GM19239 (cell line): ENCODE measurements at places on chromosomes 13 and 19.

- DNase-seq = no peak
These were observed 9.7 kb downstream of the DPY19L3 start for GRCh38 chr19:32415246-32415645.

- DNase-seq = no peak
These were observed 2.7 kb upstream of the ARHGEF1 start for GRCh38 chr19:41880329-41880708.

- DNase-seq = no peak
These were observed 880 bp downstream of the FGF9 start for GRCh38 chr13:21671620-21672286.

DNA sequence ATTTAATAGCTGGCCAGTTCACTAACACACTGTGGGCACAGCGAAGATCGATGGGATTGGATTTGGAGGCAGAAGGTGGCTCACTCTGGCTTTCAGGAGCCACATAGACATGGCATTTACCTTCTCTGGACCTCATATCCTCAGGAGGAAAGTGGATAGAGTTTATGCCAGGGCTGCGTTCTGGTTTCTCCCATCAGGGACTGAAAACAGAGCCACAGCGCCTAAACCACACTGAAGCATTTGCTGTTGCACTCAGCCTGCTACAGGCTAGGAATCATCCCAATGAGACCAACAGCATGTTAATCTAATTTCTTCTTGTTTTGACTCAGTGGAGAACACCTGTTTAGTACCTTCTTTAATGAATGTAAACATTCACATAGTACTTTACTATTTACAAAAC is 1.6 kb downstream of the CYSLTR2 start:
- DNase-seq = no peak

DNA sequence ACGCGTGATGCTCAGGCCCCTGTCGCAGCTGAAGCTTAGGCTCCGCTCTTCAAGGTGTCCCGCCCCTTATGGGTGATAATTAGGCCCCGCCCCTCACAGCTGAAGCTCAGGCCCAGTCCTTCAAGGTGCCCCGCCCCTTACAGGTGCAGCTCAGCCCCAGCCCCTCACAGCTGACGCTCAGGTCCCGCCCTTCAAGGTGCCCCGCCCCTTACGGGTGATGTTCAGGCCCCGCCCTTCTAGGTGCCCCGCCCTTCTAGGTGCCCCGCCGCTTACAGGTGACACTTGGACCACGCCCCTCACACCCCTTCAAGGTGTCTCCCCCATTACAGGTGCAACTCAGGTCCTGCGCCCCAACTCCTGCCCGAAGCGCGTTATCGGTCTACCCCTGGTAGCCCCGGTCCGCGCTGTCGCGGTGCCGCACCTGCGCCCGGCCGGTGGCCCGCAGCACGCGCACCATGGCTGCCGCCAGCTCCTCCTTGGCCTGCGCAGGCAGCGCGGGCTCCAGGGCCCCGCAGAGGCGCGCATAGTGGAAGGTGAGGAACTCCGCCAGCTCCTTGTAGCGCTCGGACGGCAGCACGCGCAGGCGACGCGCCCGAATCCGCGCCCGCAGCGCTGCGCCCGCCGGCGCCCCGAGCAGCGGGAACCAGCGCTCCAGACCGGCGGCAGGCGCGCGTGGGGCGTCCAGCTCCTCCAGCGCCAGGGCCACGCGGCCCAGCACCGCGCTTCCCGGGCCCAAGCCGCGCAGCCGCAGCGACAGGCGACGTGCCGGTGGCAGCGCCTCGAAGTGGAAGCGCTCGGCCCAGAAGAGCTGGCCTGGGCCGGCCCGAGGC is 7.3 kb downstream of the RASAL3 start:
- DNase-seq = no peak

- no peak for DNase-seq
These were observed 140.7 kb downstream of the KCTD12 start for GRCh38 chr13:76745261-76746200.

DNA sequence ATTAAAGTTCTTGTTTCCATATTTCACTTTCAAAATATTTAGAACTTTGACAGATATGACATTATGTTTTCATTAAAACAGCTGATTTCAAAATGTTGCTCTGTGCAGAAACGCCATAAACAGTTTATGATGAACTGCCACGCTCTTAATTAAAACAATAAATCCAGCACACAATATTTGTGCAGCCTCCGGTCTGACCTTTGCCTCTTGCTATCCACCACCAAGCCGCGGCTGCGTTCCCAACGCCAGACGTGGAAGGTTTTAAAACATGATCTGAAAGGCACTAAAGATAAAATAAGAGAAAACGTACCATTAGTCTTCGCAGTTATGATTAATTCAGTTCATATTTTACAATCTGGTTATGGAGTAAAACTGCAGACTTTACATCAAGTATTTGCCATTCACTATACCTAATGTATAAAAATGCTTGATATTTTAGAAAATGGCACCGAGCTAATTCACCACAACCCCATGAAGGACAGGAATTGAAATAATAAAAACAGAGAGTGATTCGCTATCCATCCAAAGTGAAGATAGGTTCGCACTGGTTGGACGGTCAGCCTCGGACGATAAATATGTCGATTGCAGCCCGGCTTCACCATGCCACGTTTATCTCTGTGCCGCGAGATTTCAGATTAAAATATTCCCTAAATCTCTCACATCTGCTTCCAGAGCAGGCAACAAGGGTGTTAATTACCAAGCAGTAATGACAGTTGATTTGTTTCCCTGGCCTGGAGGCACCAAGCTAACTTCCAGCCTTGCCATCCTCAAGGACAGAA is 103.3 kb upstream of the ZNF507 start:
- no peak for DNase-seq

GRCh38 chr19:7789447-7789846 is 26.4 kb downstream of the CLEC4M start:
- DNase-seq = no peak

DNA sequence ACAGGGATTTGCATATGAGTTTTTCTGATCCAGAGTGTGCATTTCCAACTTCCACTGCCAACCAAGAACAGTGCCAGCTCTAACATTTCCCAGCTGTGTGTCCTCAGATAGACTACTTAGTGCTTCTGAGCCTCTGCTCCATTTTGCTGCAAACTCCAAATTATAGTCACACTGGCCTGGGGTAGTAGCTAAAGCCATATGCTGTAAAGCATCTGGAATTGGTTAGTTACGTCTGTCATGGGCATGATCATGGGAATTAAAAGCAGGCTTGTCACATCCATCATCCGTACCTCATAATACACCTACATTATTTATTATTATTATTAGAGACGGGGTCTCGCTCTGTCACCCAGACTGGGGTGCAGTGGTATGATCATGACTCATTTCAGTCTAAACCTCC is 7.1 kb downstream of the ELAVL3 start:
- DNase-seq = no peak

- DNase-seq = no peak
These were observed 7.1 kb downstream of the RFX2 start for GRCh38 chr19:6103217-6103644.

DNA sequence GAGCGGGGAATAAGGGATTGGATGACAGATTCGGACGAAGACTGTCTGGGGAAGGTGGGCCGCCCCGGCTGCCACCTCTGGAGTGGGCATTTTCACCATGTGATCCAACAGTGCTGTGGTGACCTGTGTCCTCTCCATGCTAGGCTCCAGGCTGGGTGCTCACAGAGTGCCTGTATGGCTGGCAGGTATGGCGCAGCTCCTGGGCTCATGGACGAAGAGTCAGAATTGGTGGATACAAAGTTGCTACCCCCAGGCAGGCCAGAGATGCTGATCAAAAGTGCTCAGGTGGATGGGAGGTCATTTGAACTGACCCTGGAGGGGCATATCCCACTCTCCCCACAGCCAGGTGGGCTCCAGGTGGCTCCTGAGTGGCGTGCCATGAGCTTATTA is 111.3 kb upstream of the UQCRFS1 start:
- no peak for DNase-seq

- peak; percentile 27 for DNase-seq
These were observed at the start of gene ZFP28 for GRCh38 chr19:56538761-56539263. TSS of gene ZFP28 (plus strand) at chr19:56538948. CDS start at chr19:56539019, 71 bp downstream.

DNA sequence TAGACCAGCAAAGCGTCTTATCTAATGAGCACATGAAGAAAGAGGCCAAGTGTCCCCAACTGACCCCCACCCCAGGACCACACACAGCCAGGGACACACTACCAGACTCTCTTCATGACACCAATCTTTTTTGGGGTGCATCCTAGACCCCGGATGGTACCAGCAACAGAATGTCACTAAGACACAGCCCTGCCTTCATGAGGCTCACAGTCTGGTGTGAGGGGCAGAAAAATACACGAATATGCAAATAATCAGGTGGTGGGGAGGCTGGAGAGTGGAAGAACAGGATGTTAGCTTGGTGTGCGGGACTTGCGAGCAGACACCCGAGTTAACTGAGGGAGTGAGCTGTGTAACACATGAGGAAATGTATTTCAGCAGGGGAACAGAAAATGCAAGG is 17.5 kb downstream of the AKT2 start:
- no peak for DNase-seq

DNA sequence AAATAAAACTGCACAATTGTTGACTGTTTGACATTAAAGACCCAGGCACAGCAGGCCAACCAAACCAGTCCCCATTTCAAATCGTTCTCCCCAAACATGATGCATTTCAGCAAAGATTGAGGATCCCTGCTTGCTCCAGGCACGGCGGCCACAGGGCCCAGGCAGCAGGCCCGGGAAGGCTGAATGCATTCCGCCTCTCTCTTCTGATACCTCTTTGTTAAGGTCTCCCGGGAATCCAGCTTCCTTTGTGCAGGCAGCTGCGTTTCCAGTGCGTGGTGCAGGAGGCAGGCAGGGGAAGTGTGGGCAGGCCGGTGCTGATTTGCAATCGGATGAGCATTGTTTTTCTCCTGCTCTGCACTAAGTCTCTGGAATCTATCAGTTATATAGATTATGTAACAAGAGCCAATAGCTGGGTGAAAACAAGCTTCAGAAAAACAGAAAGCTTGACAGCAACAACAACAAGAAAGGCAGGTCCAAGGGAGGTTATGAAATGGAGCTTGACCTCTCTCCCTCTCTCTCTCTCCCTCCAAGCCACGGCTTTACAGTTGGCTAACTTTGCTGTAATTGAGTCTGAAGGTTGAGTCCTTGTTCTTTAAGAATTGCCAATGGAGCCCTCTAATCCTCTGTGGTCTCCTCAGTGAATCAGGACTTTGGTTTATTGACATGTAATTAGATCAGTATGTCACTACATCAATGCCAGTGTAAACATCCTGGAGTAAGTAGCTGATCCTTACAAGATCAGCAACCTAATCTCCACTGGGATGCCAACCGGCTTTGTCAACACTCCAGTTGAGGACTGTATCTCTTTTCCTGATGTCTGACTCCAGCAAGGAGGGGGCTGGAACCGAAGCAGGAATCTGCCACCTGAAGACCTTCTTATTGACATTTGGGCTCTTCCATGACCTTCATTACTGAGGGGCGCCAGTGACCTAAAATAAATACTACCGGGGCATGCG is 338.0 kb downstream of the TEX29 start:
- no peak for DNase-seq

DNA sequence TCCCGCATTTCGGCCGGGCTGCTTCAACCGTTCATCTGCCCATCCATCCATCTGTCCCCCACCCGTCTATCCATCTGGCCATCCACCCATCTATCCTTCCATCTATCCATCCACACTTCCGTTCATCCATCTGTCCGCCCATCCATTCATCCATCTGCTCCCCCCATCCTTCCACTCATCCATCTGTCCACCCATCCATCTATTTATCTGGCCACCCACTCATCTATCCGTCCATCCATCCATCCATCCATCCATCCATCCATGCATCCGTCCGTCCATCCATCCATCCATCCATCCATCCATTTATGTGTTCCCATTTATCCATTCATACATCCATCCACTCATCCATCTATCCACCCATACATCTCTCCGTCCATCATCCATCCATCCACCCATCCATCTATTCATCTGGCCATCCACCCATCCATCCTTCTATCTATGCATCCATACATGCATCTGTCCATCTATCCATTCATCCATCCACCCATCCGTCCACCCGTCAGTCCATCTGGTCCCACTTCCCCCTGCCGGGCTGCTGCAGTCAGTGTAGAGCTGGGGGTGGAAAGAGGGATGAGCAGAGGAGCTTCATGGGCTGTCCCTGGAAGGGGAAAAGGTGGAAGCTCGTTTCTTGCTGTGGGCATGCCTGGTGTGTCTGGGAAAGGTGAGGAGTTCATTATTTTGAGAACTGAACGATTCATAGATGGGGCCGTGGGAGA is 722 bp downstream of the HSD11B1L start:
- DNase-seq = no peak

DNA sequence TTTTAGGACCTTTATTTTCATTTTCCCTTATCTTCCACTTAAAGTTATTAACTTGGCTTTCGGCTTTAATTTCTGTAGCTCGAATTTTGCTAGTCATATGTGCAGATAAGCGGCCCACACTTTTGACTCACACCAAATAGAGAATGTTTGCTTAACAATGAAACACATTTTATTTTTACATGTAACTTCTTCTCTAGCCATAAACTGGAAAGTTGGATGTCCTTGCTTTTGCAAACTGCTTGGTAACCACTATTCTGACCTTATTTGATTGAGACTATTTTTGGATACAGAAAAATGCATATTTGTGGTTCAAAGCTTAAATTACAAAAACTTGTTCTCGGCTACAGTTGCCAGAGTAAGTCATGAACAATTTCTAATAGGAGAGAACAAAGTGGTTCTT is 600.0 kb downstream of the KCTD12 start:
- DNase-seq = no peak

DNA sequence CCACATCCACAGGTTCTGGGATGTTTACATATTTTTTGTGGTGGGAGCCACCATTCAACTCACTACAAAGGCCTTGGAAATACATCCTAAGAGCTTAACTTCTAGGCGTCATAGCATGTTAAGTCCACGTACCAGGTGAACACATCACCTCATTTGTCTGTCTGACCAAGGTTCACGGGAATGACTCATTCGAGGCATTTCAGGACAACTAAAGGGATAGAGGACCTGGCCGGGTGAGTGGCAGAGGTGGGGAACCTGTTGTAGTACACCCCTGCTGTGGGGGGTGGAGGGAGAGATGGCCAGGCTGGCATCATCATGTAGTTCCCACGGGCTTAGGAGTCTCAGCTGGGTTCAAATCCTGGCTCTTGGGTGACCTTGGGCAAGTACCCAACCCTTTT is 51.5 kb downstream of the BICRA start:
- DNase-seq = no peak

DNA sequence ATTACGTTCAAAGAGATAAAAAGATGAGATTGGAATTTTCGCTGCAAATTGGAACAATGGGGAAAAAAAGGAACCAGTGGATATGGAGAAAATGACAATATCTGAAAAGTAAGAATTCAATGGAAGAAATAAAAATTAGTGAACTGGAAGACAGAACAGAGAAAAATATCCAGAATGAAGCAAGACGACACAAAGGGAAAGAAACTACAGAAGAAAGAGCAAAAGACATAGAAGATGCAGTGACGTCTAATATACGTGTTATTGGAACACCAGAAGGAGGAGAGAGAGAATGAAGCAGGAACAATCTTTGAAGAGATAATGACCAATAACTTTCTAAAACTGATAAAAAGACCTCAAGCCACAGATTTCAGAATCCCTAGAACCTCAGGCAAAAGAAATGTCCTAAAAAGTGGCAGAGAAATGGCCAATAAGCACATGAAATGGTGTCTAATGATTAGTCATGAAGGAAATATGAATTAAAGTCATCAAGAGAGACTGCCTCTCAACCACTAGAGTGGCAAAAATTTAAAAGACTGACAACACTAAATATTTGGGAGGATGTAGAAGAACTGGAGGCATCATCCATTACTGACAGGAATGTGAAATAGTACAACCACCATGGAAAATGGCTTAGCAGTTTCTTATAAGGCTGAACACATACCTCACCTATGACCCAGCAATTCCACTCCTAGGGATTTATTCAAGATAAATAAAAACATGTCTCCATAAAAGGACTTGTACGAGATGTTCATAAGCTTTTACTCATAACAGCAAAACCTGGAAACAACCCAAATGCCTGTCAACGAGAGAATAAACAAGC is 56.5 kb downstream of the GADD45B start:
- DNase-seq = no peak
